Activated CD4-positive, alpha-beta T cell treated with anti-CD3 and anti-CD28 coated beads for 24 hours (primary cell): ENCODE measurements at places on chromosomes 16 and 17.

DNA sequence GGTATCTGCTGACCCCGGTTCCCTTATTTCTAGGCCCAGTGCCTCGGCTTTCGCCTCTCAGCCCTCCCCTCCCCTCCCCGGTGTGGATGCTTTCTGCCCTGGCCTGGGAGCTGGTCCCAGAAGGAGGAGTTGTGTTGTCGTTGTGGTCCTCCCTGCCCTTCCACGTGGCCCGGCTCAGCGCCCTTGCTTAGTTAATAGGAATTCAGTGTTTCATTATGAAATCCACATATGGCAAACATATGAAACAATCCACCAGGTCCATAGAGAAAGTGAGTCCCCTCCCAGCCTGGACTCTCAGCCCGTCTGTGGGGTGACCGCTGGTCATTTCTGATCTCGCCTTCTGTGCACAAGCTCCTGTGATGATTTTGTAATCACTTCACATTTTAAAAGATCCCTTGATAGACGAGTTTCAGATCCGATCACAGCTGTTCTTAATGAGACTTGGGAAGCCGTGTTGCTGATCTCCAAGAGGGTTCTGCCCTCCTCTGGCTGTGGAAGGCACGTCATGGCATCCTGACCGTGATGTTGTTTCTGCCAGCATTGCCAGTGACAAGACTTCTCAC lies 112.1 kb downstream of the BANP start:
- no peak for DNase-seq

GRCh38 chr17:68600067-68600930 lies 868 bp downstream of the FAM20A start:
- no peak for DNase-seq

GRCh38 chr16:84616515-84616914 lies 1.4 kb downstream of the COTL1 start:
- DNase-seq = no peak

GRCh38 chr16:68744744-68745280 lies 7.7 kb downstream of the CDH1 start:
- DNase-seq = no peak

DNA sequence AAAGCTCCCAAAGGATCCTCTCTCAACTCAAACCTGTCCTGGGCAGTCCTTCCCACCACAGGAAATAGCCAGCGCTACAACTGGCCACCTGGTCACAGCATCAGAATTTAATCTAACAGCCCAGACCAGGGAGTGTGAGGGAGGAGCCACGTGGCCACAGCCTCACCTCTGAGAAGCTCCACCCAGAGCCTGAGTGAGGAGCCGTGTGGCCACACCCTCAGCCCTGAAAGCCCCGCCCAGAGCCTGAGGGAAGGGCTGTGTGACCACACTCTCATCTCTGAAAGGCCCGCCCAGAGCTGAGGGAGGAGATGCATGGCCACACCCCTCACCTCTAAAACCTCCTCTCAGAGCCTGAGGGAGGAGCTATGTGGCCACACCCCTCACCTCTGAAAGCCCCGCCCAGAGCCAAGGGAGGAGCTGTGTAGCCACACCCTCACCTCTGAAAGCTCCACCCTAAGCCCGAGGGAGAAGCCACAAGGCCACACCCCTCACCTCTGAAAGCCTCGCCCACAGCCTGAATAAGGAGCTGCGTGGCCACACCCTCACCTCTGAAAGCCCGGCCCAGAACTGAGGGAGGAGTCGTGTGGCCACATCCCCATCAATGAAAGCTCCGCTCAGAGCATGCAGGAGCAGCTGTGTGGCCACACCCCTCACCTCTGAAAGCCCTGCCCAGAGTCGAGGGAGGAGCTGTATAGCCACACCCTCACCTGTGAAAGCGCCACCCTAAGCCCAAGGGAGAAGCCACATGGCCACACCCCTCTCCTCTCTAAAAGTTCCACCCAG lies 28.6 kb downstream of the SLC38A8 start:
- DNase-seq = peak; percentile 18

DNA sequence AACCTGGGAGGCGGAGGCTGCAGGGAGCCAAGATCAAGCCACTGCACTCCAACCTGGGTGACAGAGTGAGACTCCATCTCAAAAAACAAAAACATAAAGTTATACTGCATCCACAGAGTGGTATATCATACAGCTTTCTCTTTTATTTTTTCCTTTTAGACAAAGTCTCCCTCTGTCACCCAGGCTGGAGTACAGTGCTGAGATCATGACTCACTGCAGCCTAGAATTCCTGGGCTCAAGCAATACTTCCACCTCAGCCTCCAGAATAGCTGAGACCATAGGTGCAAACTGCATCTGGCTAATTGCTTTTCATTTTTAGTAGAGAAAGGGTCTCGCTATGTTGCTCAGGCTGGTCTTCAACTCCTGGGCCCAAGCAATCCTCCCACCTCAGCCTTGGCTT lies 10.0 kb upstream of the COPRS start:
- DNase-seq = no peak

- DNase-seq = no peak
These were observed 24.1 kb upstream of the CDH5 start for GRCh38 chr16:66342294-66342900.

- DNase-seq = peak; percentile 1
These were observed 117.6 kb downstream of the VPS53 start for GRCh38 chr17:596763-597644.

DNA sequence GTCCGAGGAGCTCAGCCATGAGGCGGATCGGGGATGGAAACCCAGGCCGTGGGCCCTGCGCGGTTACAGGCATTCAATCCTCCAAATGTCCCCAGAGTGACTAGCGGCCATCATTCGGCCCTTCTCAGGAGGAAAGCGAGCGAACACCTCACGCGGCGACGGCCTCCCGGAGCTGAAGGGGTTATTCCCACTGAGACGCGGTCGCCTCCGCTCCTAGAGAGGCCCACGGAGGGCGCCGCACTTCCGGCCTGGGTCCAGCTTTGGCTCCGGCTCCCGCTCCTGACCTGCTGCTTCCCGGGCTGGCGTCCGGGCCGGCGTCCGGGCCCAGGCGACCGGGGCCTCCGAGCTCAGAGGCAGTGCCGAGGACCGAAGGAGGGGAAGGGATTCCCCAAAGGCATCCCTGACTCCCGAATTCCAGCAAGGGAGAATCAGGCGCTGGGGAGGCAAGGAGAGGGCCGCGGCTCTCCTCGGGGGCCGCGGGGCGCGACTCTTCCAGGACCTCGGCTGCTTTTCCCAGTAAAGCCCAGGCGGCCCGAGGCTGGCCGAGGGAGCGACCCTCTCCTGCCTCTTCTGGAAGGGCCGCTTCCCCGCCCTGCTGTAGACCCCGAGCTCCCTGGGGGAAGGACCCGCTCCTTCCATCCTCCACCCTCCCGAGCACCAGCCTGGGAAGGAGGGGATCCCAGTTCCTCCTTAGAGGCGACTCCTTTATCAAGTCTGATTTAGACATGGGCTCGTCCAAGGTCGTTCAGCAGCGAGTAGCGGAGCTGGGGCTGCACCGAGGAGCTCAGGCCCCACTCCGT lies 18.6 kb upstream of the ZNF629 start:
- DNase-seq = peak; percentile 48

GRCh38 chr17:20300436-20300934 lies 166.9 kb downstream of the LGALS9B start:
- DNase-seq = no peak

DNA sequence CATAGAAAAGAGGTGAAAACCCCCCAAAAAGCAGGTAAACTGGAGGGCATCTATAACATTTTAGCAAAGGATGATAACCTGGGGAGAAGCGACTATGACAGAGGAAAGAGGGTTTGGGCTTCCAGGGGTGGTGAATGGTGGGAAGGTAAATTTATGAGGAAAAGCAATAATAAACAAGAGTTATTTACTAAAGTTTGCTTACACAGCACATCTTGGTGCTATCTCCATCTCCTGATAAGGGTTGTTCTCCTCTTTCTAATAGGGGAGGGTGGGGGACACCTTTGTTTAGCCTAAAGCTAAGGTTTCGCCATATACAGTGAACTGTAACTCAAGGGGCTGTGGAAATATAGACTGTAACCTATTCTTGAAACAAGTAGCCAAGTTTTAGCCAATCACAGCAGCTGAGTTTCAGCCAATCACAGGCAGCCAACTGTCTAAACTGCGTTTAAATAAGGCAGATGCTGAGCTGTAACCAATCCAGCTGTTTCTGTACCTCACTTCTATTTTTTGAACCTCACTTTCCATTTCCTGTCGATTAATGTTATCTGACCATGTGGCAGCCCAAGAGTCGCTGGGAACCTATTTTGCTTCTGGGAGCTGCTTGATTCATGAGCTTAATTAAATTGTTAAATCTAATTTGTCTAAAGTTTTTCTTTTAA lies 191.8 kb downstream of the MAP2K6 start:
- DNase-seq = no peak

DNA sequence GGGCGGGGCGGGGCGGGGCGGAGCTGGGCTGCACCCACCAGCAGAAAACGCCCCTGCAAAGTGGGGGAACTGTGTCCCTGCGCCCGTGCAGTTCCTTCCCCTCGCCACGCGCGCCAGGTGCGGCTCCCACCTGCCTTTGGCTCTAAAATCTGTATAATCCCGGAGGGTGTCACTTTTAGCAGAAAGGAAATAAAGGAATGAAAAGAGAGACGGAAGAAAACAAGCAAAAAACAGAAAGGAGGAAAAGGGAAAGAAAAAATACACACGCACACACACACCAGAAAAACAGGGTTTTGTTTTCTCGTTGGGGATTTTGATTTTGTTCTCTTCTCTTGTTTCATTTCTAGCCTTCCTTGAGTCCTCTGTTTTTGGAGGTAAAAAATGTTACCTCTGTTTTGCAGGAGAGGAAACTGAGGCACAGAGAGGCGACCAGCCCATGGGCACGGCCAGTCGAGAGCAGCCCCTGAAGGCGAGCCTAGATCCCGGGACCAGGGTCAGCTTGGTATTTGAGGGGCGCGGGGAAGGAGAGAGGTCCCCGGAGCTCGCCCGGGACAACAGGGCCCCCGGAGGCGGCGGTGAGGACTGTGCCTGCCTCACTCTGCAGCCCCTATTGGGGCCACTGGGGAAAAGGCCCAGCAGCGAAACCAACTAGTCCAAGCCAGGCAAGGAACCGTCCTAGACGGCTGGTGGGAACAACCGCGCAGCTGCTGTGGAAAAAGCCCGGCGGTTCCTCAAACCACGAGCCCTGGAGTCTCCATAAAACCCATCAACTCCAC lies 594 bp upstream of the CARHSP1 start:
- no peak for DNase-seq

GRCh38 chr17:76840884-76841775 lies 27.1 kb upstream of the MGAT5B start:
- DNase-seq = no peak

DNA sequence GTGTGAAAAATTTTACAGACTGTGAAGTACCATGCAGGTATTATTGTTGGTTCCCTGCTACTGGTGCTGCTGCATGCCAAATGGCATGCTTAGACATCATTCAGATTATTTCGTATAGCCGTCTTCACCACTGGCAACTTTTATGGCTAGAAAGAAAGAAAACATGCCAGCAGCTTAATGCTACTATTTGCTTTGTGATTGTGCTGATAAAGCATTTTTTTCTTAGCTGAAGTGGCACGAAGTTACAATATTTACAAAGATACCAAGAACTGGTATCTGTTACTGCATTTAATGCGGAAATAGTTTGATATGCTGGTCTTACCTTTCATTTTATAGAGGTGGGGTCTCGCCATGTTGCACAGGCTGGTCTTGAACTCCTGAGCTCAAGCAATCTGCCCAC lies 8.2 kb downstream of the ZNHIT3 start:
- no peak for DNase-seq

- no peak for DNase-seq
These were observed 134.1 kb upstream of the GNAO1 start for GRCh38 chr16:56057151-56057550.

GRCh38 chr16:57590654-57591085 lies 37.8 kb upstream of the ADGRG1 start:
- no peak for DNase-seq

- no peak for DNase-seq
These were observed 30.9 kb downstream of the PGS1 start for GRCh38 chr17:78409191-78409928.

DNA sequence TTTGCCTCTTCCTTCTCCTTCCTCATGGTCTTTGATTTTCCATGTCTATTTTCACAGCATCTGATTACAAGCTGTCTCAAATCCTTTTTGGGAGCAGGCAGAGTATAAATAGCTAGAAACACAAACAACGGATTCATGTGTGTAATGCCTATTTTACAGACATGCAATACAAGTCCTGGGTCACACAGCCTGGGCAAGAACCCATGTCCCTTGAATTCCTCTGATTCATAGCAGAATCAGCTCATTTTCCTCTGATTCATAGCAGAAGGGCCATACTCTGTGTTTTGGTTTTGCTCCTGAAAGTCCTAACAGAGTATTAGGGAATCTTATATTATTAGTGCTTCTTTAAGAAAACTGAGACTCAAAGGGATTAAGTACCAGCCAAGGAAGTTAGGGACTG lies 71.3 kb downstream of the IRX5 start:
- no peak for DNase-seq

- peak; percentile 5 for DNase-seq
These were observed 70.5 kb downstream of the RBBP6 start for GRCh38 chr16:24609740-24610415.

GRCh38 chr17:61862105-61862574 lies 1.2 kb downstream of the BRIP1 start:
- DNase-seq = no peak

- DNase-seq = no peak
These were observed 130.8 kb downstream of the PMP22 start for GRCh38 chr17:15134363-15134762.

DNA sequence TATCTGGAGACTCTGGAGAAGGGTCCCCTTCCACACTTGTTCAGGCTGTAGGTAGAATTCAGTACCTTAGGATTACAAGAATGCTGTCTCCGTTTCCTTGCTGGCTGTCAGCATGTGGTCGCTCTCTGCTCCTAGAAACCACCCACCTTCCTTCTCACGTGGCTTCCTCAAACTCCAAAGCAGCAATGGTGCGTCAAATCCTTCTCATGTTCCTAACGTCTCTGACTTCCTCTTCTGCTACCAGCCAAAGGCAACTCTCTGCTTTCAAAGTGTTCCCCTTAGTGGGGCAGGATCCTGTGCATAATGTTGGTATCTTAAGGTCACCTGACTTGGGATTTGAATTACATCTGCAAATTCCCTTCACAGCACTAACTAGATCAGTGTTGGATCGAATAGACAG lies 30.9 kb upstream of the DYNLRB2 start:
- DNase-seq = no peak

DNA sequence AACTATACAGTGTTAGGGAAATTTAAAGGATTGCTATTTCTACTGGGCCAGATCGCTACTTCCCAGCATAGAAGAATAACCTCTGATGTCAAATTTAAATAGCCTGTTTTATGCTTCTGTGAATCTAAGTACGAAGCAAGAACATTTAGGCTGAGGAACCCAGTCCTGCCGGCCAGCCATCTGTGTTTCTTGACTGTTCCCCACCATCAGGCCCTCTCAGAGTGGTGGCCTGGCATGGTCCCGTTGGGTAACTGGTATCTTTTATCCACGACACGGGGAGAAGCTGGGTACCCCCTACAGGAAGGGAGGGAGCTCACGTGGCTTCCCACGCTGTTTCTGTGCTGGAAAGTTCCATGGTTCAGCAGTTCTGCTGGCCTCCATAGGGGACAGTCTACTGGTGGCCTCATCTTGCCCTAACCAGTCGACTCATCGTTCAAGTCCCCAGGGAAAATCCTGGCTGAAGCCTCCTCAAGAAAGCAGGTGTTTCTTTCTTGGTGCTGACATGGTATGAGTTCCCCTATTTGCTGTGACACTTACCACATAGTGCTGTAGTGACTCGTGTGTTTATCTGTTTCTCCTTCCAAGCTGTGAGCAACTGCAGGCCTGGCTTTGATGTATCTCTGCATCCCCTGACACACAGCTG lies 201.7 kb upstream of the NLRP1 start:
- DNase-seq = no peak

- no peak for DNase-seq
These were observed 4.3 kb downstream of the IQCK start for GRCh38 chr16:19722269-19722952.

GRCh38 chr16:83714286-83714685 lies 93.5 kb upstream of the HSBP1 start:
- no peak for DNase-seq
